ENCODE measurements at places on chromosomes 1 and 21.

DNA sequence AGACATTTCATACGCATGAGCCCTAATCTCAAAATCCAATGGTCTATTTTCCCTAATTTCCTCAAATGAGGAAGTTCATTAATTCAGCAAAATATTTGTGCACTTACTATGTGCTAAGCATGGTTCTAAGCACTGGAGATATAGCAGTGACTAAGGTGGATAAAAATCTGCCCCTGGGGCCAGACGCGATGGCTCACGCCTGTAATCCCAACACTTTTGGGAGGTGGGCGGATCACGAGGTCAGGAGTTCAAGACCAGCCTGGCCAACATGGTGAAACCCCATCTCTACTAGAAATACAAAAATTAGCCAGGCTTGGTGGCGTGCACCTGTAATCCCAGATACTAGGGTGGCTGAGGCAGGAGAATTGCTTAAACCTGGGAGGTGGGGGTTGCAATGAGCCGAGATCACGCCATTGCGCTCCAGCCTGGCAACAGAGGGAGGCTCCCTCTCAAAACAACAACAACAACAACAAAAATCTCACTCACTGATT lies 4.3 kb upstream of the MIIP start:
- DNase-seq = no peak

DNA sequence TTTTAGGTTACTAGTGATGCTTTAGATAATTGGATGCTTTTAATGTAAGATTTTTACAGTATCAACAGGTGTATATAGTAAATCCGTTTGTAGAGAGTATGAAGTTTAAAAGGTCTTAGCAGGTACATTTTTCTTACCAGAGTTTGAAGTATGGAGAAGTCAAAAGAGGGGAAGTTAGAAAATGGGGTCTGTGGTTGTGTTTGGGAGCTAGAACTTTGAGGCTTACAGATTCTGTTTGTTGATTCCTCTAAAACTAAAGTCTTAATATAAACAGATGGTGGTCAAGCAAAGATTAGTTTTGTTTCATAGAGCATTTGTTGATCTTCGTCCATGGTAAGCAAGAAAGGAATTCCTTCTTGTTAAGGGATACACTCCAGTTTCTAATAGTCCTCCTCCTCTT lies 35.8 kb downstream of the CDC42 start:
- DNase-seq = no peak

- no peak for DNase-seq
These were observed 21.1 kb downstream of the CACNA1E start for GRCh38 chr1:181504399-181504842.

GRCh38 chr1:152002960-152003359 lies 9.3 kb upstream of the S100A10 start:
- no peak for DNase-seq

GRCh38 chr1:8701794-8702471 lies 115.5 kb downstream of the RERE start:
- DNase-seq = no peak

GRCh38 chr1:109722908-109723691 lies 11.0 kb downstream of the GSTM5 start:
- no peak for DNase-seq

- DNase-seq = no peak
These were observed 85.5 kb downstream of the VWA5B1 start for GRCh38 chr1:20376171-20376570.

Data from stimulated activated CD8-positive, alpha-beta memory T cell treated with anti-CD3 and anti-CD28 coated beads, Interleukin-4, amount 100 ng/mL, for 24 hours (primary cell).